Thoracic aorta (tissue), 2 donors: ENCODE measurements at places on chromosomes 7 and 10.

- no peak overlapping the region for H3K4me3 ChIP-seq
- no peaks in the 10 kb centered on the region for H3K27me3 ChIP-seq
- no peaks in the 10 kb centered on the region for H3K4me1 ChIP-seq
- no peaks in the 10 kb centered on the region for H3K36me3 ChIP-seq
- H3K27ac ChIP-seq = no peak overlapping the region
Observed at GRCh38 chr7:68203251-68203650, 1206.6 kb downstream of the TYW1 start.

GRCh38 chr10:86111902-86112545, 254.6 kb downstream of the GRID1 start:
- no peaks in the 10 kb centered on the region for H3K36me3 ChIP-seq
- DNase-seq = no peak
- no peak overlapping the region for H3K27ac ChIP-seq

DNA sequence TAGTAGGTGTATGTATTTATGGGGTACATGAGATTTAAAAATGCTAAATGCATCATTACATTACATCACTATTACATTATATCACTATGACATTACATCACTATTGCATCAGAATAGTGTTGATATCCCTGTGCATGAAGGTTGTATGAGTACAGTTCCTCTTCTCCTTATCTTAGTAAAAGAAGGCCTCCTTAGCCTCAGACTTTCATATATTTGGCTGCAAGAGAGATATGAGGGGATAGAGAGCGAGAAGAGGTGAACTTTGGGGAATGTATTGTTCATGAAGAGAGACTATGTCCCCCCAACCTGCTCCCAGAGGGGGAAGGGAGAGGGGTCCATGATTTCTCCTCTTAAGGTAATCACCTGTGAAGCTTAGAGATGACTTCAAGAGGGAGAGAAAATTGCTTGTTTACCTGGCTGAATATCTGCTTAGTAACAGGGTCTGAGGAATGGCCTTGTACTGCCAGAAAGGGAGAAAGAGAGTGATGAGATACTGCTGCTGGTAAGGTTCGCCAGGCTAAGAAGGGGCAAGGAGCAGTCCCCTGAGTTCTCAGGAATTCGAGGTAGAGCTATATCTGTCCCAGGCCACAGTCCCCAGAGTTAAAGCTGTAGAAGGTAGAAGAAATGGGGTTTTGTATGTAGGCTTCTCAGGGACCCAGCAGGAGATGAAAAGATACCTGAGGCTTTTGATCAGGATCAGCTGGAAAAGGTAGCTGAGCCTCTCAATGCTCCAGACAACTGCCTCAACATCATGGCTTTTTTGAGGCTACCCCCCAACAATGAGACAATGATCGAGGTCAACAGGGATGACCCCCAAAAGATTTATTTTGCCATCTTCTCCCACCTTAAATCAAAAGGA, 168.4 kb upstream of the WNT16 start:
- H3K27me3 ChIP-seq = no peaks in the 10 kb centered on the region
- H3K4me1 ChIP-seq = no peaks in the 10 kb centered on the region
- no peak for DNase-seq
- no peak overlapping the region for H3K4me3 ChIP-seq
- H3K36me3 ChIP-seq = no peaks in the 10 kb centered on the region

GRCh38 chr10:20407357-20407756, 489.8 kb downstream of the NEBL start:
- no peaks in the 10 kb centered on the region for H3K4me1 ChIP-seq
- no peaks in the 10 kb centered on the region for H3K36me3 ChIP-seq
- no peak overlapping the region for H3K4me3 ChIP-seq
- no peak overlapping the region for H3K27ac ChIP-seq
- H3K27me3 ChIP-seq = no peaks in the 10 kb centered on the region
- no peak for DNase-seq

DNA sequence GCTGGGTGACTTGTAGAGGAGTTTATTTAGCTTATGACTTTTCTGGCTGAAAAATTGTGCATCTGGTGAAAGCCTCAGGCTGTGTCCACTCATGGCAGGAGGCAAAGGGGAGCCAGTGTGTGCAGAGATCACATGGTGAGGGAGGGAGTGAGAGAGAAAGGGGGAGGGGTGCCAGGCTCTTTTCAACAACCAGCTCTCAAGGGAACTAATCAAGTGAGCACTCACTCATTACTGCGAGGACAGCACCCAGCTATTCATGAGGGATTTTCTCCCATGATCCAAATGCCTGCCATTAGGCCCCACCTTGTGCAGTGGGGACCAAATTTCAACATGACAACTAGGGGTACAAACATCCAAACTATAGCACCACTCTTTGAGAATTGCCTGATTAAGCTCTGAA, 590.2 kb downstream of the MAGI2 start:
- no peaks in the 10 kb centered on the region for H3K36me3 ChIP-seq
- DNase-seq = no peak
- H3K4me1 ChIP-seq = no peaks in the 10 kb centered on the region
- no peak overlapping the region for H3K27ac ChIP-seq

- no peaks in the 10 kb centered on the region for H3K4me1 ChIP-seq
- H3K4me3 ChIP-seq = no peak overlapping the region
- H3K36me3 ChIP-seq = no peaks in the 10 kb centered on the region
- H3K27ac ChIP-seq = no peak overlapping the region
- no peaks in the 10 kb centered on the region for H3K27me3 ChIP-seq
Observed at GRCh38 chr7:67863911-67864310, 867.3 kb downstream of the TYW1 start.

DNA sequence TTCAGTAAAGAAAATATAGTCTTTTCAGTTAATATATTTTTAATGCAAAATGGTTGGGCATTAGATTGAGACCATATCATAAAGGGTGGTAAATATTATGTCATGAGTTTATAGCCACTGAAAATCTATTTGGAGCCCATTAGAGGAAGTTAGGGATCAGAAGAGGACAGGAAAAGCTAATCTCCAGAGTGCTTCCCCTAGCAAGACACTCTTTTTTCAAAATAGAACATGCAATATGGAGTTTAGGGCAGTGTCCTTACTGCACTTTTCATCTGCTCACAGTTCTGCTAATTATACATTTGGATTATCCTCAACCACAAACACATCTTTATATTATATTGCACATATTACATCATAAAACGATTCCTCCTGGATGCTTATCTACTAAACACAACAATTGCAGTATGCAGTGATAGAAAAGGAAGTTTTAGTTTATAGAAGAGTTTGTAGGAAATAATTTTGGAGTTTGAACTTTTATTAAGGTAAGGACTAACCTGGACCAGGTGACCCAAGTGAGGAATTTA, 159.8 kb downstream of the PHF14 start:
- no peak for DNase-seq
- no peaks in the 10 kb centered on the region for H3K27me3 ChIP-seq
- no peak overlapping the region for H3K4me3 ChIP-seq
- peaks cover 1% of the 10 kb centered on the region for H3K4me1 ChIP-seq
- H3K27ac ChIP-seq = no peak overlapping the region
- H3K36me3 ChIP-seq = no peaks in the 10 kb centered on the region
